ENCODE measurements at places on chromosomes 1 and 21. TPM values are rescaled to one million over a fixed set of nuclear protein-coding genes. Genes with fewer than 3 reads are reported as not detected.
A peak's percentile ranks its signal among the peaks of the same experiment; 100 is the strongest.

F5 gene
- not detected for total RNA-seq

PAPPA2 gene
- total RNA-seq, result 0.50 TPM

LCE3D gene
- not detected for total RNA-seq

ST6GALNAC5 gene
- 0.24 TPM for total RNA-seq

NUDT17 gene
- 1.0 TPM for total RNA-seq

DNA sequence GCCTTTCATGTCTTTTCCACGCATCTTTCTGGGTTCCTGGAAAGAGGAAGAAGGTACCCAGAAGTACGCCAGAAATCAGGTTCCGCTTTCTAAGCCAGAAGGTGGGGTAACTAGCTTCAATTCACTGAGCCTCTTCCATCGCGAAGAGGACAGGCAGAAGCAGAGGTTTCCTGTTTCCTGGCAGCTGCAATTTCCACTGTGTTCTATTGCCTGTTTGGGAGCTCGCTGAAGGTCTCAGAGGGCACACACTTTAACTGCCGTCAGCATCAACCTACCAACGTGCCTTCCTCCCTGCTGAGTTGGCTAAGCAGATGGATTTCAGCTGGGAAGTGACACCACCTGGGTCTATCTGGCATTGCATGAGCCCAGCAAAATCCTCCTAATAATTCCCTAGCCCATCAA lies 10.0 kb downstream of the NCF2 start:
- no peak overlapping the region for H3K4me3 ChIP-seq
- no peaks in the 10 kb centered on the region for H3K4me1 ChIP-seq
- DNase-seq, result no peak

DNA sequence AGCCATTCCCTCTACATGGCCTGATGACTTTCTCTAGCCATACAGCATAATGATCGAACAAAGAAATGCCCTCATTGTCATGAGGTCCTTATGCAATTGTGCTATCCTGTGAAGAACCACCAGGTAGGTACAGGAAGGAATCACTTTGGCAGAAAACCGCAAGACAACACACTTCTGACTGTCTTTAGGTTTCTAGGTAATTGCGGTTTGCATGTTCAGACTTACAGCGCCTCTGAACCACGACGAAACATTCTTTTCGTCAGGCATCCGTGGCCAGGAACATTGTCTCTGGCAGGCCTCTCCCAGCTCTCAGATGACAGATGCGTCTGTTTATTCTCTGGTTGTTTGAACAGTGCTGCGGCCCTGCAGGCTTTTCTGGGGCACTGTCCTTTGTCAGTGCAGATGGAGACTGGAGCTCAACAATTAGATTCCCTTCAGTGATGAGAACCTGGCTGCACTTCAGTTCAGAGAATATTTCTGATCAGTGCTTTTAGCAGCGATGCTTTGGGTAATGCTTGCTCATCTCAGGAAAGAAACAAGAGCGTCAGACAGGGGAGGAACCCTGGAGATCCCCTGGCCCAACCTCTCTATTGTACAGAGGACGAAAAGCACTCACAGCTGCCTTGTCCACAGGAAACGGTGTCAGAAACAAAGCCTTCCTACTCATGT lies 63.4 kb downstream of the B3GALT5 start:
- H3K27ac ChIP-seq, result no peak overlapping the region
- H3K4me3 ChIP-seq, result no peak overlapping the region
- no peaks in the 10 kb centered on the region for H3K36me3 ChIP-seq
- H3K27me3 ChIP-seq, result peaks cover 44% of the 10 kb centered on the region

- H3K27ac ChIP-seq, result no peak overlapping the region
- peaks cover 7% of the 10 kb centered on the region for H3K4me1 ChIP-seq
- DNase-seq, result no peak
- H3K27me3 ChIP-seq, result no peaks in the 10 kb centered on the region
- peaks cover 61% of the 10 kb centered on the region for H3K36me3 ChIP-seq
- no peak overlapping the region for H3K4me3 ChIP-seq
These were observed 6.4 kb downstream of the UTP11 start for GRCh38 chr1:38018864-38019343.

DNA sequence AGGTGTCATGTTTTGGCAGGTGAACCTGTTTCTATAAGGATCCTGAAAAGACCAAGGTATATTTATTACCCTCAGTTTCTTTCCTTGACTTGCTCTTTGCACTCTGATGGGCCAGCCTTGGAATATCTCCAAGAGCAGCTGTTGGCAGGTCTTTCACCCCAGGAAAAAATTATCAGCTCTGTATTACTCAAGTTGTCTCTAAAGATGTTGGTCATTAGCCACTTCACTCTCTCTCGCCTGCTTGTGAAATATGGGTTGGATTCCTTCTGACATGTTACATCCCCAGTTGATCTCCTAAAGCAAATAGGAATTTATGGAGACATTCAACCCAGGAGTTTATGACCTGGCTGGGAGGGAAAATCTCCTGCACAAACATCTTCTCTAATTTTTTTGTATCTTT lies 85.9 kb downstream of the KCNJ15 start:
- H3K4me3 ChIP-seq, result no peak overlapping the region
- H3K27me3 ChIP-seq, result peaks cover 4% of the 10 kb centered on the region
- no peaks in the 10 kb centered on the region for H3K36me3 ChIP-seq
- no peak for DNase-seq
- H3K4me1 ChIP-seq, result no peaks in the 10 kb centered on the region
- no peak overlapping the region for H3K27ac ChIP-seq

GRCh38 chr1:172470149-172470548 lies 26.3 kb upstream of the PIGC start:
- DNase-seq, result peak; percentile 45
- H3K36me3 ChIP-seq, result no peaks in the 10 kb centered on the region
- no peaks in the 10 kb centered on the region for H3K27me3 ChIP-seq
- peaks cover 20% of the 10 kb centered on the region for H3K4me1 ChIP-seq
- H3K27ac ChIP-seq, result no peak overlapping the region

GRCh38 chr1:66542811-66543767 lies 9.1 kb downstream of the SGIP1 start:
- peak overlapping the region; percentile 69 for H3K27ac ChIP-seq
- no peaks in the 10 kb centered on the region for H3K27me3 ChIP-seq
- H3K4me3 ChIP-seq, result no peak overlapping the region
- DNase-seq, result peak; percentile 72

DNA sequence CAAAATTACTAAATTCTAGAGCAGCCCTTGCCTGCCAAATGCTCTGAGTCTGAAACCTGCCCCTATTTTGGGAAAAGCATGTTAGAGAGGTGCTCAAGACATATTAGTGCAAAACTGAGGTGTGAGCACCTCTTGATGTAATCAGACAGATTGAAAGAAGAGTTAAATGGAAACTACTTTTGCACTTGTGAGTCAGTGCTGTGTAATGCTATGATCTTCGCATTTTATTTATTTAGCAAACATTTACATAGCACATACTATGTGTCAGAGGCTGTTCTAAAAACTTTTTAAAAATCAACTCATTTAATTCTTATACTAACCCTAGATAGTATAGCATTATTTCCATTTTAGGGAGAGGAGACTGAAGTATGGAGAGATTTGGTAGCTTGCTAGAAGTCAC lies 138.1 kb downstream of the ELAVL4 start:
- H3K4me1 ChIP-seq, result no peaks in the 10 kb centered on the region
- H3K36me3 ChIP-seq, result no peaks in the 10 kb centered on the region
- H3K4me3 ChIP-seq, result no peak overlapping the region

DNA sequence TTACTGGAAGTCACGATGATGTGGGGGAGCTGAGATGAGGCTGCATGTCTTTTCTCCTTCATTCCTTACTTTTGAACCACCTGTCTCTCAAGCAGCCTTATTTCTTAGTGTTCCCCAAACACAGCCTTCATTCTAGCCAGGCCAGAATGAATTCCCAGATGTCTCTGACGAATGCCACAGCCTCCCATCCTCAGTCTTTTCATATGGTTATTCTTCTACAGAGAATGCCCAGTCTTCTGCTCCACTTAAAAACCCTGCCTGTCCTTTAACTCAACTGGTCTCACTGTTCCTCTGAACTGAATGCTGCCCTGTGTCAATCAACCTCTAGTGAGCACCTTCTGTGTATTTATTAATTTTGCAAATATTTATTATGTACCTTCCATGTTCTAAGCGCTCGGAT lies 156.2 kb downstream of the PLA2G4A start:
- H3K27ac ChIP-seq, result no peak overlapping the region
- H3K36me3 ChIP-seq, result no peaks in the 10 kb centered on the region
- no peak for DNase-seq
- no peaks in the 10 kb centered on the region for H3K4me1 ChIP-seq
- no peaks in the 10 kb centered on the region for H3K27me3 ChIP-seq

- no peak overlapping the region for H3K27ac ChIP-seq
- no peaks in the 10 kb centered on the region for H3K36me3 ChIP-seq
- H3K4me1 ChIP-seq, result no peaks in the 10 kb centered on the region
- no peak overlapping the region for H3K4me3 ChIP-seq
These were observed 1.7 kb downstream of the MYOCOS start for GRCh38 chr1:171623651-171624331.

DNA sequence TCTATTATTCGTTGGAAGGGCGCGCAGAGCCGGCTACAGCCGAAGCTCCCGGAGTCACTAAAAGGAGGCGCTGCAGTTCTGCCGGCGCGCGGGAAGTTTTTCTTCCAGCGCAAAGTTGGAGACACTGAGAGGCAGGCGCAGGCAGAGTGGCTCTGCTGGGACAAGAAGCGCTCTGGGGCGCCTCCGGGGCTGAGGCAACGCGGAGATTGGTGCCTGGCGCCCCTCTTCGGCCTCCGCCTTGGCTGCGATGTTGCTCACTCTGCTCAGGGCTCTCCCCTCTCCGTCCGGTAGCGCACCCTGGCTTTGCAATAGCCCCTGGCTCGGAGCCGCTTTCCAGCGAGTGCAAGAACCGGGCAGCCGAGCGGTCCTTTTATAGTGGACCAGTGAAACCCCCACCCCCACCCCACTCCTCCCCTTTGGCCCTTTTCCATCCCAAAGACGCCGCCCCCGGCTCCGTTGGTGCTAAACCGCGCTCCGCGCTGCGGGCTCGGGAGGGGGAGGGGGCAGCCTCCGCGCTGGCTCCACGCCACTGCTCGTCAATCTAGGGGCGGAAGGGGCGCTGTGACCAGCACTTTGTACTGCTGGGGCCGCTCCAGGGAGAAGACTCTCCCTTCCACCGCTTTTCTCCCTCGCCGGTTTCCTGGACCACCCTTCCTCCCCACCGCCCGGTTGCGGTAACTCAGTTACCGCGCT lies at the start of gene ADAMTS1:
TSS of gene ADAMTS1 (minus strand) at position 344 of the 693 bp plus-strand sequence. CDS start 455 bp downstream, outside the sequence.
- H3K4me3 ChIP-seq, result no peak within 1 kb of the TSS
- no peaks in the 10 kb centered on the region for H3K27me3 ChIP-seq
- 0 out of 2 replicates have a peak, but pooled peaks cover 3% of the 10 kb centered on the region for H3K4me1 ChIP-seq
- H3K36me3 ChIP-seq, result no peaks in the 10 kb centered on the region
- DNase-seq, result no peak

DNA sequence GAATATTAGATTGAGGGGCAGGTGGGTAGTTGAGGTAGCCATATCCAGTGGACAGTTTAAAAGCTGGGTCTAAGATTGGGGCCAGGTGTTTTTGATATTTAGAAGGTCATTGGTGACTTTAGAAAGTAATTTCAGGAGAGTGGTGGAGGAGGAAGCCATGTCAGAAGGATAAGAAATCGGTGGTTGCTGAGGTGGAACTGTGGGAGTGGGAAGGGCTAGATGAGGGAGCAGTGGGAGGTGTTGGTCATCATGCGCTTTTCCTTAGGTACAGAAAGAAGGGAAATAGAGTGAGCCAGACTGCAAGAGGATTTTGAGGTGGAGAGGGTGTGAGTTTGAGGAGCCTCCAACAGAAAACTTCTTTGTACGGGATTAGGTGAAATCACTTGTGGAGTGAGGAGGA lies 7.2 kb downstream of the MTR start:
- no peaks in the 10 kb centered on the region for H3K4me1 ChIP-seq
- DNase-seq, result no peak
- H3K4me3 ChIP-seq, result no peak overlapping the region
- no peak overlapping the region for H3K27ac ChIP-seq
- no peaks in the 10 kb centered on the region for H3K27me3 ChIP-seq

DNA sequence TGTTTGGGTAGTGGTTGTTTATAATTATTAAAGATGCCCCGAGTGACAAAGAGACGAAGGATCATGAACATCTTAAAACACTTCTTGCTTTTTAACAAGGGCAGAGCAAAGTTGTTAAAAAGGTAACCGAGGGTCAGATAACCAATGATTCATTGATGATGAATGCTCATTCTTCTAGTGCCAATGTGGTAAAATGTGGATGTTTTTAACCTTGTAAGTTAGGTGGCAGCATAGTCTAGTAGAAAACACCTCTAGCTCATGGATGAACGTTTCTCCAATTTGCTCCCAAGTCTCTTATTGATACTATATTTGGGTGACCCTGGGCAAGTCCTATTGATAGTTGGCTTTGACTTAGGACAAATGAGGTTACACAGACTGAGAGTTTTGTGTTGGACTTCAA lies 167.9 kb downstream of the KIF26B start:
- no peak overlapping the region for H3K4me3 ChIP-seq
- peaks cover 74% of the 10 kb centered on the region for H3K27me3 ChIP-seq
- H3K4me1 ChIP-seq, result no peaks in the 10 kb centered on the region
- DNase-seq, result no peak
- H3K36me3 ChIP-seq, result no peaks in the 10 kb centered on the region
- no peak overlapping the region for H3K27ac ChIP-seq

DNA sequence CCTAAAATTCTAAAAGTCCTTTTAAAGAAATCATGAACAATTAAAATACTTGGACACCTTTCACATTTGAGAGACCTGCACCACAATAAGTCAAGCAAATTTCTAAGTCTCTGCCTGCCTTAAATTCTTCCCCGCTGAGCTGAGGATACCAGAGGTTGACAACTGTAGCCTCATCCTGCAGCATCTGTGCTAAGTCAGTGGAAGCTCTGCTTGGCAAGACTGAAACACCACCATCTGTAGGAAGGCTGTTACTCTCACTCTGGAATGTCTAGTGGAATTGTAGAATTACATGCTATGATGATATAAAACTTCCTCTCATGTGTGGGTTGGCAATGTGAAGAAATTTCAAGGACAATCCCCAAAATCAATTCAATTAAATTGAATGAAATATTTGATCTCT lies 1756.5 kb downstream of the NCAM2 start:
- no peak overlapping the region for H3K27ac ChIP-seq
- no peak for DNase-seq
- H3K36me3 ChIP-seq, result no peaks in the 10 kb centered on the region

GRCh38 chr1:239218301-239218700 lies 168.1 kb upstream of the CHRM3 start:
- H3K36me3 ChIP-seq, result no peaks in the 10 kb centered on the region
- H3K27ac ChIP-seq, result no peak overlapping the region
- no peaks in the 10 kb centered on the region for H3K27me3 ChIP-seq
- no peaks in the 10 kb centered on the region for H3K4me1 ChIP-seq
- H3K4me3 ChIP-seq, result no peak overlapping the region

GRCh38 chr1:165387505-165387904 lies 31.0 kb upstream of the LMX1A start:
- no peak overlapping the region for H3K27ac ChIP-seq
- H3K27me3 ChIP-seq, result peaks cover 12% of the 10 kb centered on the region
- no peak overlapping the region for H3K4me3 ChIP-seq
- no peaks in the 10 kb centered on the region for H3K36me3 ChIP-seq

Measured in PC-9 (cell line).